Fibroblast of skin of left biceps (primary cell): ENCODE measurements at places on chromosomes 2 and 18.

DNA sequence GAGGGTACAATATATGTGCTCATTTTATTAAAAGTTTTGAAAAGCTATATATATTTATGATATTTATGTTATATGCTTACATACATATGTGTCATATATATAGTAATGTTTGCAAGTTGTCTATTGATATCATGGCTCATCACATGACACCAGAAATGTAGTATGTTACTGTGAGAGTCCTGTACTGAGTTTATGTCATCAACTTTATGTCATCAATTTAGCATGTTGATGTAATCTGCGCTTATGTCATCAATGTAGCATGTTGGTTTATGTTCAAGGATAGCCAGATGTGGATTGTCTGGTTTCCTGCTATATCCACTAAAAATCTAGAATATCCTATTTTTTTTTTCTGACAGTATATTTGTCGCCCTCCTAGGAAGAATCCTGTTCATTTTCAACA, 77.4 kb downstream of the APLF start:
- DNase-seq: no peak

DNA sequence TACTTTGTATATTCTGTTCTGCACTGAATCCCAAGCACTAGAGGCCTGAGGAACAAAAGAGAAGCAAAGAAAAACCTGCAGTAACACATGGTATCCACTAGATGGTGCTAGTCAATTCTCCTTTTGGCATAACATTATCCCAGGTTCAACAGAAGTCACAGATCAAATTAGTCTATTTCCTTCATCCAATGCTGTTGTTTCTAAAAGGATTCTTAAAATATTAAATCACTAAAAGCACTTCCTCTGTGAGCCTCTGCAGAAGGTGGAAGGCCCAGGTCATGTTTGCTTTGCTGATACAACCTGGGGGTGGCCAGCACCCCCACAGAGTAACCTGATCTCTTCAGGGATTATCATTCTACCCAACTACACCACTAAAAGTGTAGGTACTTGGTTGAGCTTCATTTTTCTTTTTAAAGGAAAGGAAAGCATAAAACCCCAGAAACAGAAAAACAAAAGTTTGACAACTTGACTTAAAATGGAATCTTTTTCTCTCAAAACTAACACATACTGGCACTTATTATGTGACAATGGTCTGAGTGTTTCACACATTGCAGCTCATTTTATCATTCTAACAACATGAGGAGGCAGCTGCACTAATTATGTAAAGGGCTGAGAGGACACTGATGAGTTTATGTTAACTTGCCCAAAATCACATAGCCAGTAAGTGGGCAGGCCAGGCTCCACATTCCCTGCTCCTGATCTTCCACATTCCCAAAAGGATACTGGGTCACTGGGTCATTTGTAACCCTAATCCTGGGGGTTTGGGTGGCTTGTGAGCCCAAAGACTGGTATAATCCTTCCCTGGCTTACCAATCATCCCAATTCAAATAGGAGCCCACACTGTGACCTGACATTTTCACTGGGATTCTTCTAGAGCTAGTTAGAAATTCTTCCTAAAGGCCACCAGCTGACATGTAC, 66.8 kb upstream of the DNER start:
- peak; percentile 8 for DNase-seq

DNA sequence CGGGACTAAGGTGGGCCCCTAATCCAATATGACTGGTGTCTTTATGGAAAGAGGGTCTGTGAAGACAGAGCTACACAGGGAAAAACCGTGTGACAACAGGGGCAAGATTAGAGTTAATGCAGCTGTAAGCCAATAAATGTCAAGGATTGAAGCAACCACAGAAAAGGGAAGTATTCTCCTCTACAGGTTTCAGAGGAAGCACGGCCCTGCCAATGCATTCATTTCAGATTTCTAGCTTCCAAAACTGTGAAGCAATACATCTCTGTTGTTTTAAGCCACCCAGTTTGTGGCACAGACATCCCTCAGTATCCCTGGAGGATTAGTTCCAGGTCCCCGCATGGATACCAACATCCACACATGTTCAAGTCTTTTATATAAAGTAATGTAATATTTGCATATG, 48.8 kb downstream of the SPP2 start:
- DNase-seq: no peak

DNA sequence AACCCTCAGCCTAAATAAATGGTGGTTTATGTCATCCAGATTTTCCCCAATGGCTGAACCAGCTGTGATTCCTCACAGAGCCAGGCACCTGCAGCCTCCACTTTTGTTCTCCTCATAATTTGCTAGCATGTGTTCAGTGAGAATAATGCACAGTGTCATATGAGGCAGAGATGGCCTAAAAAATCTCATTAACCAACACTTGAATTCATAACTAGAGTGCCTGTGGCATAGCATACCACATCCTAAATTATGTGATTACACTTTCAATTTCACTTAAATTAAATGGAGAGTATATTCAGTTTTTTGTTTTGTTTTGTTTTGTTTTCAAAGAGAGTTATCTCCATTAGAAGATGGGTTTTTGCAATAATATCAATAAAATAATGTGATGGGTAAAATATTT, 488.0 kb downstream of the CBLN2 start:
- DNase-seq: no peak

- no peak for DNase-seq
Observed at GRCh38 chr18:13237641-13238040, 19.1 kb downstream of the LDLRAD4 start.

DNA sequence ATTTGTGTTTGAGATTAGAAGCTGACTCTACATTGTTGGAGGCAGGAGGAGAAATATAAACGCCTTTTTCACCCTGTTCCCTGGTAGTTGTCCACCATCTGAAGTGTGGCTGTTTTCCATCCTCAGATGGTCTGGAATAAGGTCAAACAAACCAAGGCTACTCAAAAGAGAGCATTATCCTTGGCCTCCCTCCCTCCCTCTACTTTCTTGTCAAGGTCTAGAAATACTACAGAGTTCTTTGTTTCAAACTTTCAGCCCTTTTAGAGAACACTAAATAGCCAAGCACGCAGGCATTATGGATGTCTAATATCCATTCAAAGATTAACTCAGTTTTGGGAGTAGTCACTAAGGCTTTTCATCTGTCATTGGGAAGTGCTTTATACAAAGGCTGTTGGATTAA, 215.8 kb upstream of the ITGA4 start:
- no peak for DNase-seq

- DNase-seq: no peak
Observed at GRCh38 chr2:64192125-64192479, 47.9 kb upstream of the PELI1 start.

DNA sequence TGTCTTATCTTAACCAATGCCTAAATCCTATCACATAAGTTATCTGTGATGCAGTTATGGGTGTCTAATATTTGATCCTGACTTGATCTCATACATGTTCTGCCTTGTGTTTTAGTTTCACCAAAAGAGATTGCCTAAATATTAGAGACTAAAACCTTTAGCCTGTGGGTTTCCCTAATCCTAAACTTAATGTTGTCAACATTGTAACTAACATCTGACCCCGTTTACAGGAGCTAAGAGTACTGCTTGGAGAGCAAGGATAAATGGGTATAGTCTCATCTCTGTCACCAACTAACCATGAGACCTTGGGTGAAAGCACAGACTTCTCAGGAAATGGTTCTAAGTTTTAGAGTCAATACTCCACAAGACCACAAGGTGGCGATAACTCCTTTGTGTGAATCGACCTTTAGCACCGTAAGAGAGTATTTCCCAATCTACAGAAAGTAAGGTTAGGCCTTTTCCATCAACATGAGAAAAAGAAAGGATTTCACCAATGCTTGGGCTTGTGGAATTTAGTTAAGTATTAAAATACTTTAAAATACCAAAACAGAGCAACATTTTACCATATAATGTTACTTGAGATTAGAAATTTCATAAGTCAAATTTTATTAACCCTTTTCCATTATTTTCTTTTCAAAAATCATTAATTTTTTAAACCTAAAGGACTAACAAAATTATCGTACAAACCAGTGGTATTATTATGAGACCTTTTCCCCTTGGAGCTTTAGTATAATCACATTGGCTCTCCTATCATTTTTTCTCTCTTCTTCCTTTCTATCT, 60.5 kb downstream of the G6PC2 start:
- DNase-seq: peak; percentile 39

DNA sequence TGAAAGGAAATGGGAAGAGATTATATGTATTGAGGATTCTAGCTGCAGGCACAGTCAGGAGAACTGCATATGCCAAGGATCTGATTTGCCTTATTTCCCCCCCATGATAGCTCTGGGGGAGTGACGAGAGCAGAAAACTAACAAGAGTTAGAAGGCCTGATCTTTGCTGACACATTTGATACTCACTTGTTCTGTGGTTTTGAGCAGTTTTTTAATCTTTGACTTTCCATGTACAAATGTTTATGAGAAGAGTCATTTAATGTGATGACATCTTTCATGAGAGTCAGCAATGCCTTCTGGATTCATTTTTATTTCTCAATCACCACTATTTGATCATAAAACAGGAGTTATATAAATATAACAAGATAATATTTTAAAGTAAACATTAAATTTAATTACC, 12.7 kb upstream of the SERPINB7 start:
- peak; percentile 70 for DNase-seq

GRCh38 chr2:84989422-84989821, 18.5 kb downstream of the KCMF1 start:
- DNase-seq: no peak

DNA sequence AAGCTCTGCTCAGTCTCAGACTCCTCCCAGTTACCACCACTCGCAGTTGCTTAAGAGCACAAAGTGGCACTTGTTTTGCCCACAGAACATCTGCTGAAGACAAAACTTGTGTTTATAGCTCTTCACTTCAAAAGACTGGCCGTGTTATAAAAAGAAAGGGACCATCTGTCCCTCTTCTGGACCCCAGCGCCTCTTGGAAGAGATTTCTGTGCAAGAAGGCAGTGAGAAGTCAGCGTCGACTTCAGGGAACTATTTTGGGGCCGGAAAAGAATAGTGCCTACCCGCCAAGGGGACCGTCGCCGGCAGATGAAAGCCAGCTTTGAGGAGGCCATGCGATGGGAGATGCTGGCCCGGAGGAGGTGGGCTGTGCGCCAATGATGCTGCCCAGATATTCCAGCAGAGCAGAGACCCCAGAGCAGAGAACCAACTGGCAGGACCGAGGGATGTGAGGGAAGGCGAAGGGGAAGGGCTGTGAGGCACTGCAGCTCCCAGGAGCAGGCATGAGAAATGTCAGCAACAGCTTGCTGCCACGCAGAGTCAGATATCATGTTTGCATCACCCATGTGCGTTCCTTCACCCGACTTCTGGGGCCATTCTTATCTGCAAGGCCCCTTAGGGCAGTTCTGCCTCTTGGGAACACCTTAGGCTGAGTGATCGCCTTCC, 270.9 kb downstream of the ATAD2B start:
- no peak for DNase-seq

DNA sequence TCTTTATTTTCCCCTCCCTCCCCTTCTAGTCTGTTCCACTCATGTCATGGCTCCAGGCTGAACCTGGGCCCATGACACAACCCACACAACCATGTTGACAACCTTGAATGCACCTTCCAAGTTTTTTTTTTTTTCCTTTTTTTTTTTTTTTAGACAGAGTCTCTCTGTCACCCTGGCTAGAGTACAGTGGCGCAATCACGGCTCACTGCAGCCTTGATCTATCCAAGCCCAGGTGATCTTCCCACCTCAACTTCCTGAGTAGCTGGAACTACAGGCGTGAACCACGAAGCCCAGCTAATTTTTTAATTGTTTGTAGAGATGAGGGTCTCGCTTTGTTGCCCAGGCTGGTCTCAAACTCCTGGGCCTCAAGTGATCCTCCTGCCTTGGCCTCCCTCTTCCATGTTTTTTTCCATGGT, 21.9 kb upstream of the ROCK2 start:
- DNase-seq: no peak

DNA sequence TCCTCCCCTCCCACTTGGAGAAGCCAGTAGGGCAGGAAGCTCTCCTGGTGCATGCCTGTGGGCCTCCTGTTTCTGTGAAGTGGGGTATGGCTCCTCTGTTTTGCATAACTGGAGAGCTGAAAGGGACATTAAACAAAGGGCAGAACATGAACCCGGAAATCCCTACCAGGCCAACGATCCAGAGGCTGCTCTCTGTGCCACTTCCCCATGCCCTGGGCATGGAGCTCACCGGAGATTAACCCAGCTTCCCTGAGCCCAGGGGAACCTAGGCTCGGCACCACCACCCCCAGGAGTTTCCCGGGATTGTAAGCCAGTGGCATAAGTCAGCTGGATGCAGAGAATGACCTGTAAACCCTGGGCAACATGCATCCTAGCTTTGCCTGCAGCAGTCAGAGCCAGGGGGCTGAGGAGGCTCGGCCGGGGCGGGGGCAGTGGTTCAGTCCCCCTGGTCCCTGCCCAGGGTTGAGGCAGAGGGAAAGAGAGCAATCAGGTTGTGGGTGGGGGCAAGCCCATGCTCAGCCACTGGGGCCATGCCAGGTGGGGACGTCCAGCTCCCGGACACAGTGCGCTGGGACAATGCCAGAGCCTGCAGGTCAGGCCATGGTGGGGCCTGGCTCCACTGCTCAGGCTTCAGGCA, 49.5 kb downstream of the TIMM21 start:
- DNase-seq: no peak

DNA sequence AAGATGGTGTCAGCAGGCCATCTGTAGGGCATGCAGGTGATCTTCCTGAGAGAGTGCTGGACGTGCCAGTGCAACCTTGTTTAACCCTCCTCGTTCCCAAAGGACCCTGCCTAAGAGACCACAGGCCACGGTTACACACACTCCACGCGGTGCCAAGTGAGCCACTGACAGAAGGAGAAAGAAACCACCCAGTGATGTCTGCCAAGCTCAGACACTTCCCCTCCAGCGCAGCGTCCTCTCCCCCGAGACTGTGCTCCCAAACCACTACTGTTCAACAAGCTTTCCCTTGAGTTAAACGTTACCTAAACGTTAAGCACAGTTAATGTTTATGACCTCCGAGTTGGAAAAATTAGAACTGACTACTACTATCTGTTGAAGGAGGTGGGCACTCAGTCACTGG, 119.1 kb upstream of the NCK2 start:
- DNase-seq: no peak

DNA sequence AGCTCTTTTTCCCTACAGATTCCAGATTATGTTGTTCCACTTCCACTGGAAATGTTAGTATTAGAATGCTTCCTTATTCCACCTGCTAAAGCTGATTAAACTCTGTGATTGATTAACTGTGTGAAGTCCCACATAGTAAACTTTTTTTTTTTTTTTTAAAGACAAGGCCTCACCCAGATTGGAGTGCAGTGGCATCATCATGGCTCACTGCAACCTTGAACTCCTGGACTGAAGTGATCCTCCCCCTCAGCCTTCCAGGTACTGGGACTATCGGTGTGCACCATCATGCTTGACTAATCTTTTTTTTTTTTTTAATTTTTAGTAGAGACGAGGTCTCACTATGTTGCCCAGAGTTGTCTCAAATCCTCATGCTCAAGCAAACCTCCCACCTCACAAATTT, 108.5 kb upstream of the RBMS1 start:
- DNase-seq: no peak

GRCh38 chr18:9631814-9632496, 17.6 kb upstream of the PPP4R1 start:
- DNase-seq: peak; percentile 69

- no peak for DNase-seq
Observed at GRCh38 chr2:39127973-39128372, 7.1 kb upstream of the SOS1 start.
